Sigmoid colon (tissue), 7 donors: ENCODE measurements at places on chromosomes 4 and X. TPM values are rescaled to one million over a fixed set of nuclear protein-coding genes. Genes with fewer than 3 reads are reported as not detected.

- no peaks in the 10 kb centered on the region for H3K4me1 ChIP-seq
- H3K27ac ChIP-seq, result peak overlapping the region; percentile 30
- peaks cover 7% of the 10 kb centered on the region for H3K27me3 ChIP-seq
- H3K36me3 ChIP-seq, result no peaks in the 10 kb centered on the region
- peak overlapping the region; percentile 56 for H3K4me3 ChIP-seq
- DNase-seq, result peak; percentile 75
Measured at GRCh38 chr4:6470502-6471306, 1.7 kb downstream of the PPP2R2C start.

GRCh38 chrX:110218591-110218990 is 99.3 kb downstream of the AMMECR1 start:
- no peaks in the 10 kb centered on the region for H3K27me3 ChIP-seq
- no peak for DNase-seq
- H3K36me3 ChIP-seq, result no peaks in the 10 kb centered on the region
- no peak overlapping the region for H3K27ac ChIP-seq

DNA sequence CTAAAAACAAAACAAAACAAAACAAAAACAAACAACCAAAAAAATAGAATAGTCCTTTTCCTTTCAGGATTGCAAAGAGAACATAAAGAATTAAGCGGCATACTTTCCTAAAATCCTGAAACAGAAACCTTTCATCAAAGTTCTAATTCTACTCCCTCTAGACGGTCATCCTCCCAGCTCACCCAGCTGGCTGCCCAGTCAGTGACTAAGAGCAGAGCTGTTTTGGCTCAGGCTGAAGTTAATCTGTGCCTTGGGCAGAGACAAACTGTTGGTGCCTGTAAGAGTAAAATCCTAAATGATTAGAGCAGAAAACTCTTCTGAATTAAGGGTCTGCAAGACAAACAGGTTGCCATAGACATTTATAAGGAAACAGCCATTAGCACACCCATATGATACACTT is 17.6 kb upstream of the WAS start:
- H3K27me3 ChIP-seq, result no peaks in the 10 kb centered on the region
- H3K4me3 ChIP-seq, result no peak overlapping the region
- DNase-seq, result no peak
- H3K27ac ChIP-seq, result no peak overlapping the region
- H3K36me3 ChIP-seq, result no peaks in the 10 kb centered on the region

DNA sequence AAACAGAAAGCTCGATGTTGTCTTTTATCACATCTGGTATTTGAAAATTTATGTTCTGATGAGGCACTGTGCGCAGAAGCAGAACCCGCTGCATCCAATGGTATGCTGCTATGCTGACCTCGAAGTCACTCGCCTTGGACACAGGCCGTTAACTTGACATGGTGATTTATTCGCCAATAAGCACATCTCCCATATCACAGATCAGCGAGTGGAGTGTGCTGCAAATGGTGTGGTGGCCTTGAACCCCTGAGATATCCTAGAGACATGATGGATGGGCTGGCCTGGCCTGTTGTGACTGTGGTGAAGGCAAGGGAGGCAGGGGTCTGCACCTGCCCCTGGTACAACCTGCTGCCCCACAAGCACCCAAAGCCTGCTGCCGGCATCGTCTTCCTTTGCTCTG is 175.4 kb upstream of the FRG1 start:
- no peak overlapping the region for H3K27ac ChIP-seq
- no peaks in the 10 kb centered on the region for H3K36me3 ChIP-seq
- no peaks in the 10 kb centered on the region for H3K4me1 ChIP-seq
- H3K27me3 ChIP-seq, result no peaks in the 10 kb centered on the region
- no peak for DNase-seq

ERAS gene
- not detected for total RNA-seq

TREX2 gene
- 0.16 TPM for total RNA-seq

MAGEB10 gene
- not detected for total RNA-seq

DGAT2L6 gene
- total RNA-seq, result not detected

FABP2 gene
- total RNA-seq, result not detected

GRCh38 chr4:98659741-98660462 is 1.5 kb upstream of the TSPAN5 start:
- no peaks in the 10 kb centered on the region for H3K36me3 ChIP-seq
- no peaks in the 10 kb centered on the region for H3K4me1 ChIP-seq
- H3K27ac ChIP-seq, result peak overlapping the region; percentile 82
- H3K27me3 ChIP-seq, result no peaks in the 10 kb centered on the region

DNA sequence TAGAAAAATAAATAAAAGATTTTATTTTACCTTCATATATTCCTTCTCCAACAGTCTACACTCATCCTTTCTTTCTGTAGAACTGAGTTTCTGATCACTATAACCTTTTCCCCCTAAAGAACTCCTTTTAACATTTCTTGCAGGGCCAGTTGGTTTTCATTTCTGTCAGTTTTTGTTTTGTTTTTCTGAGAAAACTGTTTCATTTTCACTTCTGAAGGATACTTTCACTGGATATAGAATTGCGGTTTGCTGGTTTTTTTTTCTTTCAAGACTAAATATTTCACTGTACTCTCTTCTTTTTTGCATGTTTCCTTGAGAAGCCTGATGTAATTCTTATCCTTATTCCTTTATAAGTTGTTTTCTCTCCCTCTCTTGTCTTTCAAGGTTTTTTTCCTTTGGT is 90.4 kb upstream of the EOLA2 start:
- no peaks in the 10 kb centered on the region for H3K4me1 ChIP-seq
- DNase-seq, result no peak
- no peaks in the 10 kb centered on the region for H3K27me3 ChIP-seq
- no peaks in the 10 kb centered on the region for H3K36me3 ChIP-seq

GRCh38 chrX:65688403-65688871 is 21.0 kb downstream of the MSN start:
- no peaks in the 10 kb centered on the region for H3K27me3 ChIP-seq
- H3K27ac ChIP-seq, result peak overlapping the region; percentile 66
- no peaks in the 10 kb centered on the region for H3K4me1 ChIP-seq
- no peak for DNase-seq

DNA sequence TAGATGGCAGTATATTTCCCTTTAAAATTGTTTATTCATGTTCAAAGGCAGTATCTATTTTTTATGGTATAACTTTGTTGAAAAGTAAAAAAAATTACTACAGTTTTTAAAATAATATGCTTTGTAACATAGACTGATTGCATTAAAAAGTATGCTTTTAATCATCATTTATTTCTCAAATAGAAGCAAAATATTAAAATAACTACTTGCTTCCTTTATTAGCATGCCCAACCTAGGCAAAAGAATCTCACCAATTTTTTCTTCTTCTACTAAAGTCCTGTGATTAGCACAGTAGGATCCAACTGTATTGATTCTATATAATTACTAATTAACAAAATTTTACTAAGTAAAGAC is 69.6 kb upstream of the NFKB1 start:
- H3K27ac ChIP-seq, result peak overlapping the region; percentile 60
- no peaks in the 10 kb centered on the region for H3K4me1 ChIP-seq
- DNase-seq, result no peak
- H3K4me3 ChIP-seq, result peak overlapping the region; percentile 55
- no peaks in the 10 kb centered on the region for H3K27me3 ChIP-seq

- H3K27ac ChIP-seq, result no peak overlapping the region
- H3K27me3 ChIP-seq, result no peaks in the 10 kb centered on the region
- H3K4me3 ChIP-seq, result no peak overlapping the region
- H3K36me3 ChIP-seq, result peaks cover 18% of the 10 kb centered on the region
- DNase-seq, result no peak
Measured at GRCh38 chr4:153472122-153473037, 6.2 kb downstream of the TMEM131L start.

DNA sequence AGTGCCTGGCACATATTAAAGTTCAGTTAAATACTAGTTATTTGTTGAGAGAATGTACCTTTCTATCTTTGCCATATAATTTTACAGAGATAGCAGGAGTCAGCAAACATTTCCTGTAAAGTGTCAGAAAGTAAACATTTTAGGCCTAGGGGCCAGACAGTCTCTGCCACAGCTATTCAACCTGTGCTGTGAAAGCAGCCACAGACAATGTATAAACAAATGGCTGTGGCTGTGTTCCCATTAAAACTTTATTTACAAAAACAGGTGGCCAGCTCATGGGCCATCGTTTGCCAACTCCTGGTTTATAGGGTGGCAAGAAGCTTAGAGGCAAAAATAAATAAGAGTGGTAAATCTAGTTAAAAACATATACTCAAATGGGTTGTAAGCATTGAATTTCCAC is 34.0 kb upstream of the BRS3 start:
- no peaks in the 10 kb centered on the region for H3K36me3 ChIP-seq
- H3K27ac ChIP-seq, result no peak overlapping the region
- H3K4me3 ChIP-seq, result no peak overlapping the region
- H3K27me3 ChIP-seq, result no peaks in the 10 kb centered on the region
- H3K4me1 ChIP-seq, result no peaks in the 10 kb centered on the region

DNA sequence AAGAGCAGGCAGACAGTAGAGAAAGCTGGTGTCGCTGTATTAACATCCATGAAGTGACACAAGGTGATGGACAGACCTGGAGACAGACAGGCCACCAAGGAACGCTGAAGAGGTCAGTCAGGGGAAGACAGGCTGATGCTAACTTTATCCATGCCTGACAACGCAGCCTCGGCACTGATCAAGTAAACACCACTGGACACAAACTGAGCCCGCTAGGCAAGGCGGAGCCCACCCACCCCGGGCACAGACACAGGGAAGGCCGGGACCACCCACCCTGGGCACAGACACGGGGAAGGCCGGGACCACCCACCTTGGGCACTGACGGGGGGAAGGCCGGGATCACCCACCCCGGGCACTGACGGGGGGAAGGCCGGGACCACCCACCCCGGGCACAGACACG is 18.8 kb downstream of the PPP2R3B start:
- no peak overlapping the region for H3K27ac ChIP-seq
- H3K36me3 ChIP-seq, result no peaks in the 10 kb centered on the region
- no peak for DNase-seq
- H3K4me1 ChIP-seq, result peaks cover under 1% of the 10 kb centered on the region
- H3K27me3 ChIP-seq, result peaks cover 5% of the 10 kb centered on the region

DNA sequence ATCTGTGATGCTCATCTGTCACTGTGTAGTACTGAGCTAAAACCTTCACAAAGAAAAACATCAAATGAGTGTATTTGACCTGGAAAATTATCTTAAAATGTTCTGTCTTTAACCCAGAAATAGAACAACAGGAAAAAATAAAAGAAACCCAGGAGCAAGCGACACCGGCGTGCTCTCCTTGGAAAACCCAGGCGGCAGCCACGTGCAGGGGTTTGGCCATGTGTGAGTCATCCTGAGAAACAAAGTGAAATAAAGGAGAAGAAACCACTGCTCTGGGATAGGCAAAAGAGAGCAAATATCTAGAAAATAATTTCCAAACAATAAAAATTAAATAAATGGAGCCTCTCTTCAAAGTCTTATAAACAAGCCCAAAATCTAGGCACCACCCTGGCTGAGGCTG is 20.0 kb upstream of the TMEM128 start:
- H3K4me3 ChIP-seq, result no peak overlapping the region
- H3K36me3 ChIP-seq, result peaks cover 56% of the 10 kb centered on the region
- no peaks in the 10 kb centered on the region for H3K27me3 ChIP-seq
- no peak for DNase-seq
- H3K27ac ChIP-seq, result no peak overlapping the region

GRIA3 gene
- 0.82 TPM for total RNA-seq

DNA sequence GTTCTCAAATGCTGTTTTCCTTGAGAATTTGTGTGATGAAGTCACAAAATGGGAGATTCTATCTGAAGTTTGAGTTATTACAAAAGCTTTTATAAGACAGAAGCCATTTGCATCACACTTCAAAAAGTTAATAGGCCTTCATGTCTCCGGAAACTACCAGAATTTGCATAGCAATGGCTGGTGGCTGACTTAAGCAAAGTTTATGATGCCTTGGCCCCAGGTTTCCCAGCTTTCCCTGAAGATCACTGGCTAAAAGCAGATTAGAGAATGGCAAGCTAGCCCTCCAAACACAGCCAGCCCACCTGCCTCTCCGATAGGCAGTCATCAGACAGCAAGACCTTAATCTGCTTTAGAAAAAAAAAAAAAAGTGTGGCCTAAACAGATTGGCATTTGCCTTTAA is 197.8 kb downstream of the HS3ST1 start:
- H3K4me1 ChIP-seq, result no peaks in the 10 kb centered on the region
- DNase-seq, result no peak
- H3K36me3 ChIP-seq, result no peaks in the 10 kb centered on the region

- no peaks in the 10 kb centered on the region for H3K36me3 ChIP-seq
- no peak overlapping the region for H3K4me3 ChIP-seq
- no peak for DNase-seq
- H3K27me3 ChIP-seq, result no peaks in the 10 kb centered on the region
- H3K4me1 ChIP-seq, result no peaks in the 10 kb centered on the region
- H3K27ac ChIP-seq, result no peak overlapping the region
Measured at GRCh38 chr4:150037251-150037856, 40.9 kb upstream of the DCLK2 start.

- no peak overlapping the region for H3K4me3 ChIP-seq
- H3K4me1 ChIP-seq, result no peaks in the 10 kb centered on the region
- no peaks in the 10 kb centered on the region for H3K27me3 ChIP-seq
- no peaks in the 10 kb centered on the region for H3K36me3 ChIP-seq
- H3K27ac ChIP-seq, result no peak overlapping the region
Measured at GRCh38 chr4:69781458-69782418, 21.3 kb upstream of the SULT1B1 start.

GRCh38 chr4:68498413-68499007 is 51.2 kb downstream of the TMPRSS11E start:
- H3K27ac ChIP-seq, result no peak overlapping the region
- no peak overlapping the region for H3K4me3 ChIP-seq
- H3K36me3 ChIP-seq, result no peaks in the 10 kb centered on the region
- H3K27me3 ChIP-seq, result no peaks in the 10 kb centered on the region
- H3K4me1 ChIP-seq, result no peaks in the 10 kb centered on the region

BEX1 gene
- total RNA-seq, result 9.4 TPM

UGT2A1 gene
- total RNA-seq, result not detected

CCNB3 gene
- total RNA-seq, result 0.36 TPM

DNA sequence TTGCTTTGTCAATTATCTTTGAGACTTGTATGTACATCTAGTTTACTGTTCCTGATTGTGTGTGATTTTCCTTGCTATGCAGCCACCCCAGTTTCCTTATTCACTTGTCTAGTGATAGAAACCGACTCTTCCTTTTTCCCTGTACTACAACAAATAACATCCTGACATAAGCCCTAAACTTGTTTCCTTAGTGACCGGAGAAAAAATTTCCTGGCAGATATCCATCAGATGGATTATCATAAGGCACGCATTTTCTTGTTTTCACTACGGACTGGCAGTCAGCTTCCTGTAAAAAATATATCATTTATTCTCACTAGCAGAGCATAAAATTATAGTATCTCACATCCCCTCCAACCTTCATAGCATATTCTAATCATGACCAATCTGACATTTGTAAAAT is 410.7 kb downstream of the CENPC start:
- no peaks in the 10 kb centered on the region for H3K36me3 ChIP-seq
- DNase-seq, result no peak
- H3K27ac ChIP-seq, result no peak overlapping the region
- no peaks in the 10 kb centered on the region for H3K27me3 ChIP-seq
- H3K4me3 ChIP-seq, result no peak overlapping the region
- no peaks in the 10 kb centered on the region for H3K4me1 ChIP-seq

DNA sequence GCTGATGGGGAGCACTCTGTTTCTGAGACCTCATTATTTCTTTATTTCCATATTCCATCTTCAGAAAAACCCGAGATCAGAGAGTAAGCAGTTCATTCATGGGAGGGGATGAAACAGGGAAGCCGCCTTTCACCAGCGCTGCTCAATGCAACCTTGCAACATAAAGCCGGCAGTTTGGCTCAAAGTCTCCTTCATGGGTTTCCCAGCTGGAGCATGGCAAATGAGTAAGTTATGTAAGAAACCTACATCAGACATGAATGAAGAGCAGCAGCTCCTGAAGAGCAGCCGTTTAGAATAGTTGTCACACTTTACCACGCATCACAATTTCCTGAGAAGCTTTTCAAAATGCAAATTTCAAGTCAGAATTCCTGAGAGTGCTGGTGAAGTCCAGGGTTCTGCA is 578.8 kb downstream of the FSTL5 start:
- H3K36me3 ChIP-seq, result no peaks in the 10 kb centered on the region
- H3K4me3 ChIP-seq, result no peak overlapping the region
- no peak for DNase-seq
- H3K4me1 ChIP-seq, result no peaks in the 10 kb centered on the region
- H3K27ac ChIP-seq, result no peak overlapping the region
